ENCODE measurements at places on chromosomes 6 and 20.

GRCh38 chr6:170313716-170314295 is 7.2 kb downstream of the FAM120B start:
- DNase-seq: no peak

DNA sequence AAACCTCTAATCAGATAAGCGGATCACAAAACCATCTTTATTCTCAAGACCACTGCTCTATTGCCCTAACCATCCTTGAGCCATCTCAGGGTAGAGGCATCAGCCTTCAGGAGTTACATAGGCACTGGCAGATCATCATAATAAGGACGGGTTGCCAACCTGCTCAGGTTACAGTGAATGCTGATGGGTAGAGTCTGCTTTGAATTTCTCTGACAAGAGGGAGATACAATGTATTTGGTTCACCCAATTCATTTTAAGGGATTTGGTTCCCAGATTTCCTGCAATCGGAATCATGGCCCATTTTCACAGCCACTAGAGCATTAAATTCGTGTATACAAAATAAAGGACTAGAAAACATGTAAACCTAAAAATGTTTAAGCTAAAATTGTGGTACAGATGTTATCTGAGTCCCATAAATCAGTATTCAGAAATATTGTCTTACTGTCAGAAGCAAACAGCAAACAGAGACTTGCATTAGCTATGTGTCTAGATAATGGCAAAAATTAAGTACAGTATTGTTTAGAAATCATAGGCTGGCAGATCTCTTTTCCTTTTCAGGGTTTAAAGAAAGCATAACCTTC is 41.9 kb upstream of the TMEM170B start:
- no peak for DNase-seq

- no peak for DNase-seq
Observed at GRCh38 chr6:4809999-4810918, 34.1 kb downstream of the CDYL start.

- DNase-seq: no peak
Observed at GRCh38 chr6:2866171-2866846, 24.6 kb upstream of the SERPINB1 start.

DNA sequence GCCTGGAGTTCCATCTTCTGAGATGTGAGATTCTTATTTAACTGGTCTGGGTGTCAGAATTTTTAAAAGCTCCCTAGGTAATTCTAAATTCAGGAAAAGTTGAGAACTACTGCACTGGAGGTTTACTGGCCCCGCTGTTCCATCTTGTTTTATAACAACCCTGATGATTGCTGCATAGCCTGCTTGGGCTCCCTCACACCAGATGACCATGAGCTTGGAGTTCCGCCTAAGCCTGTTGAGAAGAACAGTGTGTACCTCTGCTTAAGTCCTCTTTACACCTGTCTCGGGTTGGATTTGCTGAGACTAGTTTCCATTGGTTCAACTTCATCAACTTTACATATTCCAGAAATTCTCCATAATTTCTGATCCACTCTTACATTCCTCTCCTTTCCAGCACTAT is 77.9 kb downstream of the FKBP5 start:
- DNase-seq: no peak

DNA sequence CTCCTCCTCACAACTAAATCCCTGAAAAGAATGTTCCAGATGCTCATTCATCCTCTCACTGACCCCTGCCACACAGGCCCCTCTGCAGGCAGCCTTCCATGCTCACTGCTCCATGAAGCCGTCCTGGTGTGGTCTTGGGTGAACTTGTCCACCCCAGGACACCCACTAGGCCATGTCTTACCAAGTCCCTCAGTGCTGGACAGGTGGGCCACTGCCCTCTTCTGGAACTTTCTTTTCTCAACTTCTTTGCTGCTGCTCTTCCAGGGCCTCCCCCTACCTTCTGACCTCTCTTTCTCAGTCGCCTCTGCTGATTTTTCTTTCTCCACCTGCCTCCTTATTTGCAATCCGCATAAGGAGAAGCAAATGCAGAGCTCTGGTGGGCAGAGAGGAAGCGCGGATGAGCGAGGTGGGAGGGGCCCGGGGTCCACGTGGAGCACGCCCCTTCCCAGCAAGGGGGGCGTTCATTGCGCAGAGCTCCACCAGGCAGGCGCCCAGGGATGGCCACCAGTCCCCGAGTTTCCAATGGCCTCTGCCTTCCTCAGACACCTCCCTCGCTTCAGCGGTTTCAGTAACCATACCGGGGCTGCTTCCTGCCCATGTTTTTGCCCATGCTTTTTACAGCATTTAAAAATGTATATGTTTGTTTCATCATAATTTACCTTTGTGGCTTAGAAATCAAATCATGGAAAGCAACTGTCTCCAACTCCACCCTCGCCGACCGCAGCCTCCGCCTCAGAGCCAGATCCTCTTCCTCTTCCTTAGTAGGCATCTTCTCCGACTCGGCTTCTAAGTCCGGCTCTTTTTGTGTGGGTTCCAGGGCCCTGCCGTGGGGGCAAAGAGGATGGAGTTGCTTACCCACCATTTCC is 129.6 kb downstream of the ZDHHC14 start:
- DNase-seq: peak; percentile 10

DNA sequence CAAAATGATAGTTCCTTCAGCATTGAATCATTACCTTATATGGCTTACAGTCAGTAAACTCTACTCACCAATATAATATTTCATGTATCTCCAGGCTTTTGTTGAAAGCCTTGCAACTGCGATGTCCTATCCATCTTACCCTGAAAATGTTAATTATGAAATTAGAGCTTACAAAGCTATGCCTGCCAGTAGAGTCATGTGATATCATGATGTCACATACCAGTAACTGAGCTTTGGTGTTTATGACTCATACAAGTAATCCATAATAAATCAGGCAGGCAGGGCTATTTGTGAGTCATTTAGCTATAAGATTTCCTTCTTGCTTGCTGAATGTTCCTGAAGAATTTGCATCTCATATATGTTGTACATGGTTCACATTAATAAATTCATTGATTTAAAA is 44.9 kb upstream of the FAM83B start:
- no peak for DNase-seq

- DNase-seq: no peak
Observed at GRCh38 chr6:119961450-119961849, 611.9 kb upstream of the MAN1A1 start.

- no peak for DNase-seq
Observed at GRCh38 chr6:151722342-151722741, 85.1 kb upstream of the ESR1 start.

DNA sequence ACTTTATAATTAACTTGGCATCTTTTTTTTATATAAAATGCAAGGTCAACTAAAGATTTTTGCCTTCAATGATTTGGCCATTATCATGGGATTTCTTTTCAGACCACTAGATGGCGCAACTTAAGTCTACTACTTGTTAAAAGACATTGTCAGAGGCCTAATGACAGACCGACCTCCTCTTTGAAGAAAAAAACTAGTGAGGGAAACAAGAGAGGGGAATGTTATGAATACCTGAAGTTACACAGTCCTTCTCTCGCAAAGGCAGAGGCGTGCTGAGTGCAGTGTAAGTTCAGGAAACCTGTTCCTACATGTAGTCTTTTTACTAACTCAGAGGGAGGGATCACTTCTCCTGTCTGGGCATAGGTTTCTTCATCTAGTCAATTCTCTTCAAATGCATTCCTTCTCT is 9.3 kb downstream of the TRAPPC3L start:
- no peak for DNase-seq

DNA sequence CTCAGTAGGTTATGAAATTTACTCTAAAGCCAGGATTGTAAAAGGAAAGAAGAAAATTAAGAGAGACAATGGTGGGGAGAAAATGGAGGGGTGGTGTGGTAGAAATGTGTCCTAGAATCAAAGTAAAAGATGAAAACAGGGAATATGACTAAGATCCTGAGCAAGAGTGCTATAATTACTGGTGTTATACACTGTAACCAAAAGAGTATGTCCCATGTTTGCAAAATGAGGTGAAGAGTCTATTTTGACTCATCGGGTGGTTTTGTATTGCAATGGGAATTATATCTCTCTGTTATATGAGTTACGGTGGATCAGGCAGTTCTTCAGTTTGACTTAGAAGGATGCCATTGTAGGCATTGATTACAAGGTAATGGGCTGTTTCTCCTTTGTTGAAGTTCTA is 8.5 kb downstream of the L3MBTL3 start:
- no peak for DNase-seq

DNA sequence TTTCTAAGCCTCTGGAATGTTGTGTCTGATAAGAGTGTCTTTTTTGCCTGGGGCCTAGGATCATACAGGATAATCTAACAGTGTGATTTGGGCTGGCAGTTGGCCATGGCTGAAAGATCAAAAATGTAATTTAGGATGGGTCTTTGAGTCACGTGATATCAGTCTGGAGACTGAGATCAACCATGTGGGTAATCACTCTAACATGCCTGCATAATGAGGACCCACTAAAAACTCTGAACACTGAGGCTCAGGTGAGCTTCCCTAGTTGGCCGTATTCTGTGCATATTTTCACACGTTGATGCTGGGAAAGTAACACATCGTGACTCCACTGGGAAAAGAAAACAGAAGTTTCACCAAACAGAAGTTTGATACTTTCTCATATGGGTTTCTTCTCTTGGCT is 6.3 kb upstream of the MMS22L start:
- DNase-seq: no peak

DNA sequence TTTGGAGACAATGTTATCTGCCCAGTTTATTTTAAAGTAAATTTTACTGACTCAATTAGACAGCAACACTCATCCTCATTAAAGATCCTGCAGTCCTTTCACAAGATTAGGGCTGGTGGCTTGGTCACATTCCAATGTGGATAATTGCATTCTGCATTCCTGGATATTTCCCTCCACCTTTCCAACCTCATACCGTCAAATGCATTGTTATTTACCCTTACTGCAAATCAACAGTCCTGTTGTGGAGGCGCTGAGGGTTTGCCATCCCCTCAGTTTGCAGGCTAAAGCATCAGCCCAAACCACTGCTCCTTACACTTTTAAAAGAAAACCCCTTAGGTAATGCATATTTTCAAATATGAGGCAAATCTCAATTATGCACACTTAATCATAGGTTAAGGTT is 5.4 kb downstream of the CITED2 start:
- DNase-seq: no peak

DNA sequence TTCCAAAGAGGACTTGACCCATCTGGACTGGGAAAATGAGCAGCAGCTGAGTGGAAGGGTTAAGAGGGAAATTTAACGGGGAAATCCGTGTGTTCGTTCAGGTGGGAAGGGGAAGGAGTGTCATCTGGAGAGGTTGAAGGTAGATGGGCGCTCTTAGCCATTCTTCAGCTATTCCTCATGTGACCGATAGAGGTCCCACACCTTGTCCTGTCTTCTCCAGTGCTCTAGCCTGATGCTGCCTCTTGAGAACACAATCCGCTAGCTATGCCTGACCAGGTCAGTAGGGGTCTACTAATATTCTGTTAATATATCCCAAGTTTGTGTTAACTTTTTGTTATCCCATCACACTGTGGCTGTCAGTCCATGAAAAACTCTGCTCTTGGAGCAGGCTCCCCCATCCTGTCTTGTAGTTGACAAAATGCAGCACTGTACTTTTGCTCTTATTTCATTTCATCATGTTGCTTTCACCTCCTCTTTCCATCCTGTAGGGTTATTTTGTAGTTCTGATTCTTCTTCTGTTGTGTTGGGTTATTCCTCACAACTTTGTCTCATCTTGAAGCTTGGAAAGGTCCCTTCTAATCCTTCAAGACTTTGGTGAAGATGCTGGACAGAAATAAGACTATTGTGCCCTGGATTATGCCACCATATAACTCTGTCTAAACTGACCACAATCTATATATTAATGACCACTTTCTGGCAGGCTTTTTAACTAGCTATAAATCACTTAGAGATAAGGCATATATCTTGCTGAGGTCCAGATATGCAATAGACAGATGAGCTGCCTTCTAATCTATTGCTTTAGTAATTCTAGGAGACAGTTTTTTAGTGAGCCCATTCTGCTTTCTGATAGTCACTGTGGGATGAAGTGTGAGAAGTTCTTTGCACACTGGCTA is 123.4 kb upstream of the SUPT3H start:
- DNase-seq: no peak

DNA sequence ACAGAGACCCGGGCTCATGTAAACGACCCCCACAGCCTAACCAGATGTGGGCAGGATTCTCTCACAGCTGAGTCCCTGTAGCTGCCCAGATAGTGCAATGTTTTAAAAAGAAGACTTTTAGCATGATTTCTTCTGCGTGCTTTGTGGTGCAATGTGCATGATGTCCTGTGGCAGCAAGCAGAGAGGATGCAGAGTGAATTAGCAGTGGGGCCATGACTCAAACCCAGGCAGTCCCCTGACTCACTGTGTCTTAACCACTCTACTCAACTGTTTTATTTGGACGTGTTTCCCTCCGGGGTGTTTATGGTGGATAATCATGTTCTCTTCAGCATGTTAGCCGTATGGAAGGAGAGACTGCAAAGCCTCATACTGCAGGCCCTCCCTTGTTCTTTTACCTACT is 247.9 kb downstream of the SLC24A3 start:
- DNase-seq: no peak

DNA sequence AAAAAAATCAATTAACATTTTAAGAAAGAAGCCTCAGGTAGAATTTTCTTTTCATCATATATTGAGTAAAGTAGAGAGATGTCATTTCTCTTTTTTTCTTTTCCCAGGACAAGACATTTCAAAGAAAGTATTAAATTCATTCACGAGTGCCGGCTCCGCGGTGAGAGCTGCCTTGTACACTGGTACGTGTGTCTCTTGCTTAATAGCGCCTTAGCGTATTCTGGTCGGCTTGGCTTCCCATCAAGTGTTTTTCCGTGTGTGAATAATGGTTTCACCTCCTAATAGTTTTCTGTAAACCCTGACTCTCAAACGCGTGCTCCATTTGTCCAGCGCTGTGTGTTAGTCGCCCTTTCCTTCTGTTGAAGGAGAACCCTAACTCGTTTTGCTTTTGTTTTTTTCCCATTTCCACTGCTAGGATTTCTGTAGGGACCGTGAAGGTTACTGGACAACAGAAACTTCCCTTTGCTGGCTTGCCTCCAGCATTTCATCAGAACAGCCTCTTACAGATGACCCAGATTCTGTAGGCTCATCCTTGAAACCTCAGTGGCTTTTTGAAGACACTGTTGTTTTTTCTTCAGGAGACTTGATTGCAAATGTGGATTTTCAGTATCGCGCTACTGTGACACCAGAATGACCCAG is 45.7 kb upstream of the IRF4 start:
- no peak for DNase-seq

Data from stimulated activated CD8-positive, alpha-beta memory T cell treated with anti-CD3 and anti-CD28 coated beads, Interleukin-7, amount 100 ng/mL, for 4 hours (primary cell).